CD8-positive, alpha-beta T cell (primary cell): ENCODE measurements at places on chromosomes 3 and 15.

GRCh38 chr15:48719668-48720067 lies 74.2 kb upstream of the FBN1 start:
- DNase-seq, result no peak

DNA sequence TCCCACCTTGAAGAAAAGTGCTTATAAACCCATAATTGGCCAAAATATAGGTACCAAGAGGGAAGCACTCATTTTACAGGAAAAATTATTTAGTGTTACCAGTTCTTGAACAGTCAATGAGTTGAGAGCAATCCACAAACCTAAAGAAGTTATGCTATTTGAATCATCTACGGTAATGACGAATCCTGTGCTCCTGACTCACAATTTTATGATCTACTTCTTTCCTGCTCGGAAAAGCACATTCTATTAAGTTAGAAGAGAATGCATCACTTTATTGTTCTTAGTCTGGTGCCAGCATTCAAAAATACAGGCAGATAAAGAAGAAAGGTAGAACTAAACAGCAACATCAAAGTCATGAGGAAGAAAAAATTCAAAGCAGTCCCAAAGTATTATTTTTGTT lies 33.2 kb downstream of the CHRM5 start:
- no peak for DNase-seq

GRCh38 chr3:80190051-80190450 lies 422.3 kb upstream of the ROBO1 start:
- DNase-seq, result no peak

GRCh38 chr3:195017151-195017550 lies 253.8 kb downstream of the XXYLT1 start:
- no peak for DNase-seq
